ENCODE measurements at places on chromosomes 13 and 19.

DNA sequence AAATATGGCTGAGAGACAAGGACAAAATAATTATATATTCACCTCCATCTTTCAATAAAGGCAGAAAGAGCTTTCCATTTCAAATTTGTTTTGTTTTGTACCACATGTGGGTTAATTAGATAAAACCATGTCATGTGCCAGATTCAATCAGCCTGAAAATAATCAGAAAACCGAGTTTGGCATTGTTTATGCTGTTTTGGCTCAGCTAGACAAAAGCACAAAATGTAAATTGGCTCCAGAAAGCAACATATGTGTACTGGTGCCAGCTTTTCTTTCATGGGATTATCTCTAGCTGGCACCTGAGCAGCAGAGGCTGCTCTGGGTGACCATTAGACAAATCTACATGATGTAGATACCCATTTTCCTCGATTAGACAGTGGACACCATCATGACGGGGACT lies 9.2 kb upstream of the DNAJC15 start:
- no peak for DNase-seq

GRCh38 chr13:80550971-80551441 lies 210.1 kb upstream of the SPRY2 start:
- no peak for DNase-seq

DNA sequence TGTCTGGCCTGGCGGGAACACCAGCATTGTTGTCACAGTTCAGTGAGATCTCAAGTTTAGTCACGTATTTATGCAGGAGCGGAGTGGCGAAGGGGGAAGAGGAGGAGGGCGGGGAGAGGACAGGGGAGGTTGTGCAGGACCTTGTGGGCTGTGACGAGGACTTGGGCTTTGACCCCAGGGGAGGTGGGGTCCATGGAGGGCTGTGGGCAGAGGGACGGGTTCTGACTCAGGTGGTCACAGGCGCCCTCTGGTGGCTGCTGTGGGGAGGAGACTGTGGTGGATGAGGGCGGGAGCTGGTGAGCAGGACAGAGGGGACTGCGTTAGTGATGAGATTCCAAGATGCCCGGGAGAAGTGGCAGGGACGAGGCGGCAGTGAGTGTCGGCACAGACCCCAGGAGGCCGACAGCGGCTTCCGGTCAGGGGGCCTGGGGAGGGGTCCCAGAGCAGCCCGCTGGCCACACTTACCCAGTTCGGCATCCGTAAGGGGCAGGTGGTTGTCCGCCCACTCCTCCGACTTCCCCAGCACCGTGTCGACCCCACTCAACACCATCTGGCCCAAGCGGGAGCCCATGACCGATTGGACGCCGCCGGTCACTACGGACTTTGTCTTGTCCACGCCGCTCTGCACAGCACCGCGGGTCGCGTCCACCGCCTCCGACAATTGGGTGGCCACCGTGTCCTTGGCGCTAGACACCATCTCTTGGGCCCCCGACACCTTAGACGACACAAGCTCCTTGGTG lies 15.7 kb downstream of the PLIN3 start:
- DNase-seq: no peak

DNA sequence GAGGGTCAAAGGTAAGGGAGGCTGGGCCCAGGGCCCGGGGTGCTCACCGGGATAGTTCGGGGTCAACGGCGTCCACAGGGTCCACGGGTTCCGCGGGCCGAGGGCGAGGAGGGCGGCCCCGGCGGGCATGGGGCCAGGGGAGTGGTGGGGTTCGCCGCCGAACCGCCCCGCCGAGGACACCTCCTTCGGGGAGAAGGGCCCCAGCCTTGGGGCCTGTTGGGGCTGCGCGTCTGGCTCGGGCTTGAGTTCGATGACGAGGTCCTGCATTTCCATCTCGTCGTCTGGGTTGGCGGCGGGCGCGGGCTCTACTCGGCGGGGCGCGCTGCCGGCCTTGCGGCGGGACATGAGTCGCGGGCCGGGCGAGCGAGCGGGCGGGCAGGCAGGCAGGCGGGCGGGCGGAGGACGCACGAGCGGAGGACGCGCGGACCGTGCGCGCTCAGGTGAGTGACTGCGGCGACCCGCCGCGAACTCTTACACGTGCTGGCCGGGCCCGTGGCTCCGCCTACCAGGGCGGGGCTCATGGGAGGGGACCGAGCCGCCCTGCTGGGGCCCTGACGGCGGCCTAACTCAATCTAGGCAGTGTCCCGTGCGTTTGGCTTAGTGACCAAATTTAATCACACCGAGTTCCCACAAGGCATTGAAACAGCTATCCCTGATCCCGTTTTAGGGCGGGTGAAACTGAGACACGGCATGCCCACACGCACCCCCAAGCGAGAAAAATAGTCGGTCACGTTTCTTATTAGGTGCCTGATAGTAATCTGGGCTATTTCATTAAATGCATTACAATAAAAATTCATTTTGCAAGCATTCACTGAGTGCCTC lies at the start of gene ZNF296:
ZNF296 (minus strand) TSS at position 450 of the 822 bp plus-strand sequence; CDS start at position 345, 105 bp downstream.
- DNase-seq: no peak

DNA sequence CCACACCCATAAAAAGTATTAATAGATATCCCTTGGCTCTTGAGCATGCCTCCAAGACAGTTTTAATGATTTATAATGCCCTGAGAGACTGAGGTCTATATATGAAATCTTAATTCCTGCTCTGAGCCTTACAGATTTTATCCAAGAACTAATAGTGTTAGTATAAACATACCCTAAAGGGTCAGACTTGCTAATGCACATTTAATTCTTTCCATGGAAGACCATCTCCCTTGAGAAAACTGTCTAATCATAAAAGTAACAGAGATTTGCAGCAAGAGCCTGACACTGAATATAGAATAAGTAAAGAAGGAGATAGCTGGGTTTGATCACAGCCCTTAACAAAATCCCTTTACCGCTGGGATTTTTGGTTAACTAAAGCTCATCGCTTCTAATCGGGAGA lies 650.8 kb upstream of the KLF12 start:
- DNase-seq: no peak

GRCh38 chr13:66128692-66129269 lies 1101.4 kb downstream of the PCDH9 start:
- DNase-seq: no peak

DNA sequence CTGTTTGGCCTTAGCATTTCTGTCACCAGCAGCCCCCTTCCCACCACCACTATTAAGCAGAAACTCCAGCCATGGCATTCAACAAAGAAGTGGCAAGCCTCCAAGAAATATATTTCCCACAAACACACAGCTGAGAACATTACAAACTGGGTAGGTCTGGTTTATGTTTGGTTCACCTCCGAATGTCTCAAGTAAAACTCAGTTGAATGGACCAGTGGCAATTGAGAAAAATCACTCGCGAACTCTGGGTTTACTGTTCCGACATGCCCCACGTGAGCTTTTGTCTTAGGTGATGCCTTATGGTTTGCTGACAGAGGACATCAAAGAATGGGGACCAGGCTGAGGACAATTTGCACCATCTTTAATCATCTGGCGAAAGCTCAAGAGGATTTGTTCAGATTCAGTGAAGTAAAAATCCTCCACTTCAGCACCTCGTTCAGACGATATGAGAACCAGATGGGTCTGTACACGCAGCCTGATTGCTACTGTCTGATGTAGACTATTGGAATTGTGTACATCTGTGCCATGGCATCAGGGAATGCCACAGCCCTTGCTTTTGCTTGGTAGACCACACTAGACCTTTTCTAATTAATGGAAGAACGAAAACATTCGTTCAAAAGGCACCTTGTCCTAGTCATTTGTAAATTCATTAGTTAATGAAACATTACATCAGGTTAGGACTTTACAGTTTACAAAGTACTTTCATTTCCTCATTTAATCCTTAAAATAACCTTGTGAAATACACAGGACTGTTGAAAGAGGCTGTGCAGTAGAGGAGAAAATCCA lies 59.4 kb downstream of the SLC10A2 start:
- no peak for DNase-seq

DNA sequence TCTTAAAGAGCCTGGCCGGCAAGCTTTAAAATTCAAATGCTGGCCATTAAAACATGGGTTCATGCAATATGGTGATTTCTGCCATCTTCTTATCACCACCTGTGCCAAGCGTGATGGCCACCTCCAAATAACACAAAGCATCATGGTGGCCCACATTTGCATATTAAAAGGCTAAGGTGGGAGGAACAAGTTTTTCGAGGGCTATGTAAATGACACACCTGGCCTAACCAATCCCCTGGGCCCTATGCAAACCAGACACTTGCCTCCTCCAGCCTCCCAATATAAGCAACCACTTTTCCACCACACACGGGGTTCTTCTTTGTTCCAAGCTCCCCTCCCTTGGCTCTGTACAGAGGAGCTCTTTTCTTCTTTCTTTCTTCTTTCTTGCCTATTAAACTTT lies 14.4 kb downstream of the LILRB4 start:
- no peak for DNase-seq

DNA sequence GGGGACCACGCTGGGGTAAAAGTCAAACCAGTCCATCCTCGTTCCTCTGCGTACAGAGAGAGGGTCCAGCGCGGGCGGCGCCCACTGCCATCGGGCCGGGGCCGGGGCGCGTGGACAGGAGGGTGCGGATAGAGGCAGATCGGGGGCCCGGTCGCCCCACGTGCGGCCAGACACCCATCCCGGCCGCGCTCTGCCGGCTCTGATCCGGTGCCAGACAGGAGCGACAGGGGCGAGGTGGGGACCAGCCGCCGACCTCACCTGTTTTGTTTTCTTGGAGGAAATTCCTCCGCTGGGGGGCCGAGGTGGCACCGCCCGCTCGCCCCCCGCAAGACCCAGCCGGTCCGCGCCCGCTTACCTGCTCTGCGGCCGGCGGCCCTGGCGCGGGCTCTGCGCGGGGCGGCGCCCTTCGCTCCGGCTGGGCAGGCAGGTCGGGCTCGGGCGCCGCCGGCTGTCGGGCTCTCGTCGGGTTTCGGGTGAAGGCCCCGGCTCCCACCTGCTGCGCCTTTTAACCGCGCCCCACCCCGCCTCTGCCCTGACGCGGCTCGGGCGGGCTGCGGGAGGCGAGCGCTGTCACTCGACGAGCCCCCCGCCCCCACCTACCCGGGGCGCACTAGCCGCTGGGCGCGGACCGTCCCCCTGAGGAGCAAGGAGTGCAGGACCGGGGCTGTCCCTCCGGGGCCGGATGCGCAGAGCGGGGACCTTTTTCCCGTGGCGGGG lies at the start of gene GJB6:
GJB6 (minus strand) TSS at position 481 of the 717 bp plus-strand sequence. CDS start 8,839 bp downstream, outside the sequence.
- DNase-seq: no peak

DNA sequence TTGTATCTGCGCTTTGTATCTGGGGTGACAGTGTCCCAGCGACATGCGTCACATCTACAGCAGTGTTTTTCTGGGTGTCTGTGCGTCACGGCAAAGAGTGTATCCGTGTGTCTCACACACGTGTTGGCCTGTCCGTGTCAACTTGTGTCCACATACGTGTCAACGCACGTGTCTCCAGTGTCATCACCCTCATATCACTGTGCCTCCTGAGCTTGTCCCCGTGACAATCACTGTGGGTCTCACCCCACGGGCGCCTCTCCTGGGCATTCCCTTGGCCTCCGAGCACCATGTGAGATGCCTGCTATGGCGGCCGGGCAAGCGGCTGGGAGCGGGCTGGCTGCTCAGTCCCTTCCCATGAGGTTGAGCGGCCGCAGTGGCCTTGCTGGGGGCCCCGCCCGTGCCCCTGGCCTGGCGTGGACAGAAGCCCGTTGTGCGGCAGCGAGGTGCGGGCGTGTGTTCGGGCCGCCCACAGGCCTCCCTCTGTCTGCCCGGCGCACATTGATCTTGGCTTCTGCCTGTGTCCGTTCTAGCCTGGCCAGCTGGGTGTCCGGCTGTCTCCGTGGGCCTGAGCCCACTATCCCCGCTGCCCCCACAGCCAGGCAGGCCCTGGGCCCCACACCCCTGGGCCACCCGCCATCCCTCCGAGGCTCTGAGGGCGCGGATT lies 6.4 kb downstream of the NFIX start:
- DNase-seq: no peak

- no peak for DNase-seq
These were observed 132.5 kb downstream of the NALCN start for GRCh38 chr13:101283782-101284181.

DNA sequence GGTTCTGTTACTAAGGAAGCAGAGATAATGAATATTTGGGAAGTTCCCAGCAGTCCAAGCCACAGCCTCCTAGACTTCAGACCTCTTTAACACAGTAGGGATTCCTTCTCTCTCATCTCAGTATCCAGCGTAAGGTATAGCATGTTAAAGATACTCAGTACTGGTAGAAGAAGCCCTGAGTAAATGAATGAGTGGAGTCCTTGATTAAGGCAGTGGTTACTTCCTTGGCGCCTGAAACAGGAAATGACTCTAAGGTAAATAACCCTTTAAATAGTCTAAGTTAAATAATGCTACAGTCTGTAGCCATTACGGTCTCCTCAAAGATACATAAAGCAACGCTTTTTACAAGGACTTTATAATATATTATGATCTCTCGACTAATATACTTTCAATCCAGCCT lies 650.8 kb upstream of the MIR17HG start:
- DNase-seq: no peak
